SJCRH30 (cell line): ENCODE measurements at places on chromosomes 12 and 14.

DNA sequence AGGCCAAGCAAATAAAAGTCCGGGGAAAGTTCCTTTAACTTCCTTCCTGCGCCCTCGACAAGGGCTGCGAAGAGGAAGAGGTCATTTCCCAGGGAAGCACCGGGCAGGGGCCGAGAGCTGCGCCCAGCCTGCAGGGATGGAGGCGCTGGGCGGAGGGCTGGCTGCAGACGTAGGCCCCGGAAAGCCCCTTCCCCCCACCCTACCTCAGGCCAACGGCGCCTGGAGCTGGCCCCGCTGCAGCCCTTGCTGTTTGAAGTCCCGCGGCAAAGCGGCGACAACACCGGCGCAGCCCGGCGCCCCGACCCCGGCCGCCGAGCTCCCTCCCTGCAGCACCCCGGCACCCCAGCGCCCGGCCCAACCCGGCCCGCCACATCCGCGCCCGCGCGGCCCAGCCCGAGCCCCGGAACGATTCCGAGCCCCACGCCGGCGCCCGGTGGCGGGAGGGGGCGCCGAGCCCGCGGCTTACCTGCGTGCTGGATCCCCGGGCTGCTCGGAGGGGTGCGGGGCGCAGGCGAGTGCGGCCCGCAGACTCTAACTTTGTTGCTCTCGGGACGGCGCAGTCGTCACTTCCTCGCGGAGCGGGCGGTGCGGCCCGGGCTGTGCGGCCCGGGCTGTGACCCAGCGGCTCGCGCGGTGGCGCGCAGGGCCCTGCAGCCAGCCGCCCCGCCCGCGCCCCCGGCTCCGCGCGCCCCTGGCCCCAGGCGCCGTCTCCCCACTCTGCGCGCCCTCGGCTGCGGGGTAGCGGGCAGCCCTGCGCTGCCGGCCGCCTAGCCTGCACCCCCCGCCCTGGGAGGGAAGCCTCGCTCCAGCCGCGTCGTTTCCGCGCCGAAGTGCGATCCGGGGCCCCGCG is 64.8 kb upstream of the PTGR2 start:
- peak; percentile 34 for DNase-seq

DNA sequence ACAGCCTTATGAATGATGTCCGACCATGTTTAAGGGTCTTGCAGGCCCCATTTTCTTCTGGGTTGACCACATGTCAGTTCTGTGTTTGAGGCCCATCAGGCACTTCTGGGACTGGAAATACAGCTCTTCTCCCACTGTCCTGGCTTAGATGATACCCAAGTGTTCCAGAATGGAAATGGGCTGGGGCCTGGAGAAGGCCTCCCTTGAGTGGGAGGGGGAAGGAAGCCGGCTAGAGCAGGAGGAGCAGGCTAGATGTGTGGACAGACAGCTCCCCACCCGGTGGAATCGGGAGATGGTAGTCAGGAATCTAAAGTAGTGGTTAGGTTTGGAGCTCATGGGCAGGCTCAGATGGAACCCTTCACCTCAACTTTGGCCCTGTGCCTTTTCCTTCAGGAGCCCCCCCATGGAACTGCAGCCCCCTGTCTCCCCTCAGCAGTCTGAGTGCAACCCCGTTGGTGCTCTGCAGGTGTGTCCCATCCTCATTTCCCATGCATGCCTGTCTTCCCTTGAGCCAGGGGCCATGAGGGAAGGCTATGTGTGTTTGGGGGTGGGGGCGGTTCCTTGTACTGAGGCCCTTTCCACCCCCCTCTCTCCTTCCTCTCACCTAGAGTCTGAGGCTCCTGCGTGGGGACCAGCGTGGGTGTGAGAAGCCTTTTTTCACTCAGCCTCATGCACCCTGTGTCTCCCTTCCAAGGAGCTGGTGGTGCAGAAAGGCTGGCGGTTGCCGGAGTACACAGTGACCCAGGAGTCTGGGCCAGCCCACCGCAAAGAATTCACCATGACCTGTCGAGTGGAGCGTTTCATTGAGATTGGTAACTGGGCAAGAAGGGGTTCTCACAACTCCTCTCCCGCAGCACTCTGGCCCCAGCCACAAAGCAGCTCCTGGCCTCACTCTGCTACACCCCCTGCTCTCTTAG is 3.0 kb downstream of the NPFF start:
- DNase-seq, result no peak

GRCh38 chr12:44546060-44546459 is 330.1 kb downstream of the NELL2 start:
- no peak for DNase-seq

GRCh38 chr12:76255692-76256091 is 92.5 kb downstream of the BBS10 start:
- DNase-seq, result no peak

DNA sequence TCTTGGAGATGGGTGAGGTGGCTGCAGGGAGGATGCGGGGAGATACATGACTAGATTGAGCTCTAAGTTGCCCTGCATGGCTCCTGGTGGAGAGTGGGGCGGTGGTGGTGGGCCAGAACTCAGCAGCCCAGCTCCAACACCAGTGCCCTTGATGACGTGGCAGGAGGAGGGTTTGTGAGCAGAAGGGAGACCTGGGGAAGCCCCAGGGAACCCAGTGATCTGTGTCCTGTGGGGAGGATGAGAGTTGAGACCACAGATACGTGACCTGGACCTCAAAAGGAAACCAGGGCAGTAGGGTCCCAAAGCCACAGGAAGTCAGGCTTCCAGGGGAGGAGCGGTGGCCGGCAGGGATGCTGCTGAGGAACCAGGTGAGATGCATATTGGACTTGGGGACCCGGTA is 989.1 kb upstream of the TMEM132C start:
- DNase-seq, result no peak

DNA sequence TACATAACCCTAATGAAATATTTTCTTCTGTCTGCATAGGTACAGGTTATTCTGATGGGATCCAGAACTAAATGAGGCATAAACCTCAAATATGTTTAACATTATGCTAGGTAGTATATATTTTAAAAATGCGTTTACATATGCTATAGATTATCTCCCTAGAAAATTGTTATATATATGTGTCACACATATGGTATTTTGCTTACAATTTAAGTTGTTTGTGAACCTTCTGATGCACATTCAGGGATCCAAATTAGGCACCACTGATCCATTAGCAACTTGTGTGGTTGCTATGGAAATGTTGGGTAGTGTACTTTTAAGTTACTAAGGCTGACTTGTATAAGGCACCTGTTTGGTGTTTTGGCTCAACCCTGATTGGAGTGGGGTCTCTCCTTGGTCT is 456.7 kb downstream of the AEBP2 start:
- DNase-seq, result no peak

DNA sequence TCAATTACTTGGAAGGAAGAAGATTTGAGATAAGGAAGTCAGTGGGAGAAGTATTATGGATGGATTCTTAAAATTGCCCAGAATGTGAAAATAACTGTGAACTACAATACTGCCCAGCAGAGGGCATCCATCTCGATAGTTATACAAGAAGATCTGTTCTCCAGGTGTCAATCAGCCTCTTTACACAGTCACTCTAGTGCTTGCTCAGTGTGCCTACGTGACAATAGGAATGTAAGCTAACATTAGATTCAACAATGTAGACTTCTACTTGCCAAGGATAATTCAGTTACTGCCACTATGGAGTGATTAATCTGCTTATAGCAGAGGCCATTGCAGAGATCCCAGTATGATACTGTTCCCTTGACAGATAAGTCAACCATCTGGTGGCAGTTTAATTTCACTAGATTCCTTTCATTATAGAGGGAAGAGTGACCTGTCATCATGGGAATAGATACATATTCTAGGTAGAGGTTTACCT is 10.6 kb upstream of the MAP4K5 start:
- DNase-seq, result peak; percentile 48

DNA sequence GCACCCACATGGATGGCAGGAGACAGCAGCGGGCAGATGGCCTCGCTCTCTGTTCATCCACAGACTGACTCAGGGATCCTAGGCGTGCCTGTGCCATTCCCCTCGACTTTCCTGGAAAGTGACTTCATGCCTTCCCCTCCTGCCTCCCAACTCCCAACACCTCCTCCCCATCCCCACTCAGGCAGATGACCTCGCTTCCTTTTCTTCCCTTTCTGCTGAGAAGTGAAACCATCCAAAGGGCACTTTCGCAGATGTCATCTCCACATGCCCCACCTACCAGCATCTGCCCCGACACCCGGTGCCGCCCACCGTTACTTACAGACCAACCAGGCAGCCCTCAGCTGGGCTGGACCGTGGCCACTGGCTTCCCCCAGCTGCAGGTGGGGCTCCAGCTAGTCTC is 29.6 kb downstream of the BEGAIN start:
- DNase-seq, result no peak

DNA sequence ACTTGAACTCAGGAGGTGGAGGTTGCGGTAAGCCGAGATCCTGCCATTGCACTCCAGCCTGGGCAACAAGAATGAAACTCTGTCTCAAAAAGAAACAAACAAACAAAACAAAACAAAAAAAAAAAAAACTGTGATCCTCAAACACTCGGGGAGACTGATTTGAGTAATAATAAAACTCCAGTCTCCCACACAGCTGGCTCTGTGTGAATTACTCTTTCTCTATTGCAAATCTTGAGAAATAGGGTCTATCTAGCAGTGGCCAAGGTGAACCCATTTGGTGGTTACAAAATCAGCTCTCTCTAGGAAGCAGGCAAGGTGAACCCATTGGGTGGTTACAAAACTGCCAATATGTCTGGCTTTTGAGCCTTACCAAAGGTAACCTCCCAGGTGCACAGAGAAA is 6.0 kb upstream of the ACOT6 start:
- DNase-seq, result no peak

DNA sequence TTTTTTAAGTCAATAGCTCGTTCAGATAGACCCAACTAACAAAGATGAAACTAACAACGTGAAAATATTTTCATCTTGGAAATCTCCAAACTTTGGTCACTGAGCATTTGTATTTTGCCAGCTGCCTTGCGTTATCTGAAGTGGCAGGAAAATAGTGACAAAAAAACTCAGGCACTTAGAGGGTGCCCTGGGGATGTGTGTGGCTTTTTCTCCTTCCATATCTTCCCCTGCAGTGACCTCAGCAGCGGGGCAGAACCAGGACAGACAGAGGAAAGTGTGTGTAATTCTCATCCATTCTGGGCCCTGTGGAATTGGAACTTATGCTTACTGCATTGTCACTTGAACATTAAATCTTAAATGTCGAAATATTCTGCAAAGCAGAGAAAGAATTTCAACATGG is 152.0 kb downstream of the BCAT1 start:
- DNase-seq, result peak; percentile 29

DNA sequence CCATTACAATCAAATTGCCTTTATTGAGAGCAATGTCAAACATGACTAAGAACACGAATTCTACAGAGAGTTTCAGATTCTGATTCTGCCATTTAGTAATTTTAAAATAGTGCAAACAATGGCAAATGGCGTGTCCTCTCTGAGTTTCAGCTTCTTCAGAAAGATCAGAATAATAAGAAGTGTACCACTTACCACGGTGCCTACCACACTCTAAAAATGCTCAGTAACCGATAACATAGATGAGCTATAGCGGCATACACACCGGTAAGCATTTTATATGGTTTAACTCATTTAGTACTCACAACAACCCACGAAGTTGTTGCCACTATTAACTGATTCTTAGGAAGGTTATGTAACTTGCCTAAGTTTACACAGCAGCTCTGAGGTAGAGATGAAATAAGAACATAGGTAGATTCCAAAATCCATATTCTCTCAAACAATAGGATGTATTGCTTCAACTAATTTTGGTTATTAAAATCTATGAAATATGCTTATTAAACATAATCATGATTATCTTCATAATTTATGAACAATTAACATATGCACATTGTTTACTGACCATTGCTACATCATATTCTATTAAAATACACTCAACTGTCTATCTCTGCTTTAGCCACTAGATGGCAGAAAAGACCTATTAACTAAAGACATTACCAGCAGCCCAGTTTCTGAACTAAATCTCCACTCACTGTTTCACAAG is 38.3 kb downstream of the SLC6A15 start:
- DNase-seq, result peak; percentile 4

GRCh38 chr12:49233842-49234526 is 30.9 kb upstream of the TUBA1C start:
- DNase-seq, result no peak

DNA sequence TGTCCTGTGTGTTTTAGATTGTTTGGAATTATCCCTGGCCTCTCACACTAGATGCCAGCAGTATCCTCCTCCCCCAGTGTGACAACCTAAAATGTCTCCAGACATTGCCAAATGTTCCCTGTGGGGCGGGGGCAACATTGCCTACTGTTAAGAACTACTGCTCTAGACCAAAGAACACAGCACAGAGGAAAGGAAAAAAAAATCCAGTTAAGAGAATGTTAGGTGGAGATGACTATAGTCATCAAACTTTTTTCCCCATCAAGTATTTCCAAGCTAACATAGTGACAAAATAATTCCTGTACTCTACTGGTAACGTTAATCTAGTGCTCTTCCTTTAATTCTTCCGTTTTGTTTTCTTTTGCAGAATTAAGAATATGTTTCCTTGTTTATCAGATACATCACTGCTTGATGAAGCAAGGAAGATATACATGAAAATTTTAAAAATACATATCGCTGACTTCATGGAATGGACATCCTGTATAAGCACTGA is 3.5 kb downstream of the CDKN1B start:
- DNase-seq, result no peak

- no peak for DNase-seq
These were observed 34.1 kb downstream of the DIO3 start for GRCh38 chr14:101595349-101595748.

DNA sequence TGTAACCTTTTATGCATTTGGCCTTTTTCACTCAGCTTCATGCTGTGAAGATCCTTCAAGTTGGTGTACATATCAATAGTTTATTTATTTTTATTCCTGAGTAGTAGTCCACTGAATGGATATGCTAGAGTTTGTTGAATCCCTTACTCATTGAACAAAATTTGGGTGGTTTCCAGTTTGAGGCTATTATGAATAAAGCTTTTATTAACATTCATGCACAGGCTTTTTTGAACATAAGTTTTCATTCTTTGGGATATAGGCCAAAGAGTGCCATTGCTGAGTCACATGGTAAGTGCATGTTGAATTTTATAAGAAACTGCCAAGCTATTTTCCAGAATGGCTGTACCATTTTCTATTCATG is 59.5 kb upstream of the CAPRIN2 start:
- DNase-seq, result no peak

DNA sequence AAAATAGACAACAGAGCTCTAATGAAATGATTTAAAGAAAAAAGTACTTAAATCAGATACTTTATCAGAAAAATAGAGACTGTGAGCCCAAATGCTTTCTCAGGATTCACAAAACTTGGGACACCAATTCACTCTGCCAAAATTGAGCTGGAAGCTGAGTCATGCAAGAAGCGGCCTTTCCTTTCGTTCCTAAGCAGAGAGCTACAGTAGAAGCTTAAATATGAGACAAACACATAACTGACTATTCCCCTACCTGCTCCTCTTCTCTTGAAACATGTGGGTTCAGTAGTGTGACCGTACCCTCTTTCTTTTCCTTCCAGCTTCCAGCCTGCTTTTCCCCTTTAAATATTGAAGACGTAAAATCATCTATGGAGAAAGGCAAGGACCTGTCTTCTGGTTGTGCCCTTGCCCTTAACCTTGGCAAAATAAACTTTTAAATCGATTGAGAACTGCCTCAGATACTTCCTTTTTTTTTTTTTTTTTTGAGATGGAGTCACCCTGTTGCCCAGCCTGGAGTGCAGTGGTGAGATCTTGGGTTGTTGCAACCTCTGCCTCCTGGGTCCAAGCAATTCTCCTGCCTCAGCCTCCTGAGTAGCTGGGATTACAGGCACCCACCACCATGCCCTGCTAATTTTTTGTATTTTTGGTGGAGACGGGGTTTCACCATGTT is 4.4 kb upstream of the SDS start:
- DNase-seq, result no peak

GRCh38 chr14:37329189-37330001 is 131.7 kb downstream of the MIPOL1 start:
- DNase-seq, result no peak

GRCh38 chr12:126432780-126433179 is 1367.5 kb downstream of the AACS start:
- DNase-seq, result no peak
